Stimulated activated CD4-positive, alpha-beta T cell treated with anti-CD3 and anti-CD28 coated beads, Interleukin-4, amount 100 ng/mL, for 4 hours (primary cell): ENCODE measurements at places on chromosomes 13 and 19.

DNA sequence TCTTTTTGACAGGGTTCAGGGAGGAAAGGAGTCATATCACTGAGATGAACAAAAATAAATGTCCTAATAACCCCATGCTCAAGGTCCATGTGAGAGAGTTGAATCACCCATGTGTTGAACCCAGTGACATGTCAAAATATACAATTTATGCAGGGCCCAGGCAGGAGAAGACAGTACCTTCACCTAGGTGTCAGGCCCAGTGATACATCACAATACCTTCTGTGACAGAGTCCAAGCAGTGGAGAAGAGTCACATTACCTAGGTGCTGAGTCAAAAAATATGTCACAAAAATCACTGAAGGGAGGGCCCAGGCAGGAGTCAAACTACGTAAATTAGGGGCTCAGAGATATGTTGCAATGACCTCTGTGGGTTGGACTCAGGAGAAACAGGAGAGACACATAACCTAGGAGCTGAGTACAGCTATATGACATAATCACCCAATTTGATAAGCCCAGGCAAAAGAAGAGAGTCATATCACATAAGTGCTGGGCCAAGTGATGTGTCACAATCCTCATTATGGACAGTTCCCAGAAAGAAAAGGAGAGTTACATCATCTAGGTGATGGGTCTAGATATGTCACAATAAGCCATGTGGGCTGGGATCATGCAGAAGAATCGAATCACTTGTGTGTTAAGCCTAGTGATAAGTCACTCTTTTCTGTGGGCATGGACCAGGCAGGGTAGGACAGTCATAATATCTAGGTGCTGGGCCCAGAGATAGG is 13.8 kb upstream of the ZNF724 start:
- no peak for DNase-seq

DNA sequence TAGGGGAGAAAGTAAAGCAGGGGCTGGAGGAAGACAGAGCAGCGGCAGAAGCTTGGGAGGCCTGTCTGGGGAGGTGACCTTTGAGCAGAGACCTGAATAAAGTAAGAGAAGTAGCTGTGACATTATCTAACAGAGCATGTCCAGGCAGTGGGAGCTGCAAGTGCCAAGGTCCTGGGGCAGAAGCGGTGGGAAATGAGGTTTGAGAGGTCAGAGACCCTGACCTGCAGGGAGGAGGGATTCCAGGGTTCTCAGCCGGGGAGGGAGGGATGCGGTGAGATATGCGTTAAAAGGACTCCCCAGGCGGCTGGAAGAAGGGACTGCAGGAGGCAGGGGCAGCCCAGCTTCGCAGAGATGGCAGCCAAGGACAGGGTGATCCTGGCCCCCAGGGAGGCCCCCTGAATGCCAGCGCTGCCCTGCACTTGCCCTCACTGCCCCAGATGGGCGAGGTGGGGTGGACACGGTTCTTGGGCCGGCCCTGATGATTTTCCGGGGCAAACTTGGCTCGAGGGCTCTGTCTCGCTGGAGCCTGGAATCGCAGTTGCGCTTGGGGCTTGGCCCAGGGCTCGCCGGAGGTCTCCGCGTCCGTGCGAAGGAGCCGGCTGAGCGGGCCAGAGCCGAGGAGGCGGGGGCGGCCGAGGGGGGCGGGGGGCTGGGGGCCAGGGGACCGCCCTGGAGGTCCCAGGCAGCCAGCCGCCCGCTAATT is 3.2 kb downstream of the CRLF1 start:
- DNase-seq, result no peak

DNA sequence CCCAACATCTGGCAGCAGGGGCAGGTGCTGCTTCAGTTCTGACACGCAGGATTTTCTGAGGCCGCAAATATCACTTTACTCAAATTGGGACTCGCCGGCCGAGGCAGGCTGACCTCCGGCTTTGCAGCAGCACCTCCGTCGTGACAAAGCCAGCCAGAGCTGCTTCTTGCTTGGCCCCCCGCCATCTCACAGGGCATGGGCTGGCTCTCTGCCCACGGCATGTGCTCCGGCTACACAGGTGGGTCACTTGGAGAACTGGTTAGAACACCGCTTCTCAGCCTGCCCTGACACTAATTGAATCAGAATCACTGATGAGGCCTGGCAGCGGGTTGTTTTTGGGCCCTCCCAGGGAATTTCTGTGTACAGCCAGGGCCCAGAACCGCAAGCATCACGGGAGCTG is 112.3 kb downstream of the SLC7A1 start:
- no peak for DNase-seq

GRCh38 chr13:36068566-36068965 is 62.6 kb downstream of the DCLK1 start:
- no peak for DNase-seq

DNA sequence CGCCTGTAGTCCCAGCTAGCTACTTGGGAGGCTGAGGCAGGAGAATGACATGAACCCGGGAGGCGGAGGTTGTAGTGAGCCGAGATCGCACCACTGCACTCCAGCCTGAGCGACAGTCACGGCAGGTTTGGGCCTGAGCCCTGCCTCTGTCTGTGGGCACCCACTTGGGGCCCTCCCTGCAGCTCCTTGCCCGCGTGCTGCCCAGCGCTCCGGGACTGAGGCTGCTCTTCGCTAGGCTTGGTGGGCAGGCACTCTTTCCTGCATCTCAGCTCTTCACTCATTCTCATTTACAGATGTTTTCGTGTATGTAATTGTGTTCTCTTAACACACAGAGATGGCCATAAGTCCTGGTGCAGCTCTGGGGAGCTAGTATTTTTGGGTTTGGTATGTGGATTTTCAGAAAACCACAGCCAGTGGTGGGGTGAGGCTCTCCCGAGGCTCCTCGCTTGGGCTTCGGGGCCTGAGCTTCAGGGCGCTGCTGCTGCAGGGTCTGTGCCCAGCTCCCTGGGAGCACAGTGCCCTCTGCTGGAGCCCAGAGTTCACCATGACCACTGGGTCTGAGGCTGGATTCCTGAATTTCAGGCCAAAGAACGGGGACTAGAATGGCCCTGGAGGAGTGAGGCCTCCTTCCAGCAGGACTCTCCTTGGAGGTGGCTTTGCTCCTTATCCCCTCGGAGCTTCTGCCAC is 15.2 kb downstream of the UPF1 start:
- peak; percentile 55 for DNase-seq

- no peak for DNase-seq
These were observed 100.9 kb downstream of the FOXO1 start for GRCh38 chr13:40565282-40566148.

DNA sequence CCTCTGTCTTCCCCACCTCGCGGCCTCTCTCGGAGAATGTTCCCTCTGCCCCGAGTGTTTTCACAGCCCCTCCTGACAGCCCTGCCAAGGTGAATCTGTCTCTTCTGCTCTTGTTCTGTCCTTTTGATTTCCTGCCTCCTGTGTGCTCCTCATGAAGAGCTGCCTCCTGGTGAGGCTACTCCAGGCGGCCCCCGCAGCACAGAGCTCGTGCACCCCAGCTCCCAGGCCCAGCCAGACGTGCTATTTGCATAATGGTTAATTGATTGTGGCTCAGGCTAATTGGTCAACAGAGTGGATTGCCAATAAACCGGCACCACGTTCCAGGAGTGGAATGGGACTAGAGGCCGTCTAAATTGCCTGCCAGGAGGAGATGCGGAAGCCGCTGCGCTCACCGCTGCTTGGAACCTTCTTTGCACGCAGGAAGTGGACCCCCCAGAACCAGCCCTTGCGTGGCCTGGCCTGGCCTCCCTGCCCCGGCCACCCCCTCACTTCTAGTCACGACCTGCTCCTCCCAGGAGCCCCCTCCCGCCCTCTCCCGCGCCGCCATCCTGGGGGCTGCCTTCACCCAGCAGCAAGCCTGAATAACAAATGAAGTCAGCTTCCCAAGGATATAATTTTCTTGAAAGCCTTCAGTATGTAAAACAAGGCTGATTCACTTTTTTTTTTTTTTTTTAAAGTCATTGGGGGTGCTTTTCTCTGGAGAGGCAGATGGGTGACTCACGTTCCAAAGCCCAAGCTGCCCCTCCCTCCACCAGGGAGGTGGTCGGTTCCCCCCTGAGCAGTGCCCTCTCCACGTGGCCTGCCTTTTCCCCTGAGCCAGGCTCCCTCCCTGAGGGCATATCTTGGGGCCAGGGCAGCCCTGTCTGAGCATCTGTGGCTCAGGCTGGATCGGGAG is 144.0 kb downstream of the KDM4B start:
- DNase-seq, result no peak
